ENCODE measurements at places on chromosomes 2 and 18. TPM values are rescaled to one million over a fixed set of nuclear protein-coding genes. Genes with fewer than 3 reads are reported as not detected.

DNA sequence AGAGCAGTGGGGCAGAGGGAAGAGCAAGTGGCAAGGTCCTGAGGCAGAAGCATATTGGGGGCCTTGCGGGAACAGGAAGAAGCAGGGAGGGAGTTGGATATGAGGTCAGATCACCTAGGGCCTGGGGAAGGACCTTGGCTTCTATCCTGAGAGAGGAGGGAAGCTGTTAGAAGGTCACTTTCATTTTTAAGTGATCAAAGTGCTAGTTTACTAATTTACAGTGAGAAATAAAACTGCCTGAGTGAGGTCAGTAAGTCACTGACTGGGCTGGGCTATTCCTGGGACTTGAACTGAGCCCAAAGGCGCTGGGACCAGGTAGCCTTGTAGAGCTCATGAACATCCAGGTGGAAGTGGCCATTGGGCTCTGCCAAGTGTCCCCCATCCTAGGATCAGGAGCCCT is 76.6 kb upstream of the B3GNT7 start:
- H3K4me1 ChIP-seq: no peaks in the 10 kb centered on the region
- H3K36me3 ChIP-seq: no peaks in the 10 kb centered on the region
- no peaks in the 10 kb centered on the region for H3K27me3 ChIP-seq
- H3K4me3 ChIP-seq: no peak overlapping the region
- no peak for DNase-seq
- no peak overlapping the region for H3K27ac ChIP-seq

GRCh38 chr2:191604154-191604553 is 73.8 kb upstream of the NABP1 start:
- H3K27me3 ChIP-seq: no peaks in the 10 kb centered on the region
- no peak overlapping the region for H3K4me3 ChIP-seq
- H3K4me1 ChIP-seq: no peaks in the 10 kb centered on the region
- DNase-seq: no peak

The CPLX4 gene
- not detected for total RNA-seq

The REL gene
- 4.7 TPM for total RNA-seq
